ENCODE measurements at places on chromosomes 13 and 19.

DNA sequence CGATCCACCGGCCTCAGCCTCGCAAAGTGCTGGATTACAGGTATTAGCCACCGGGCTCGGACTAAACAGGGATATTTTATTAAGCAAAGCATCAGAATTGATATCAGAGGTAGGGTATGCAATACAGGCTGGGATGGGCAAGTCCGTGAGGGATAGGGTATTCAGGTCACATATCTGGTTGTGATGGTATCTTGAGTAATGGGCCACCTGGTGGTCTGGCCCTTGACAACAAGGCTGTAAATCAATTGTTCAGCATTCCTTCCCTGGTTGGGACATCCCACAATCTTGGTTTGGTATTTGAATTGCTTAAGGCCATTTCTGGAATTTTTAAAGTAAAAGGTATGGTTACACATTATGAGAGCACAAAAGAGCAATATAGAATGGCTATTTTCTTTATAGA, 1588.0 kb downstream of the SLITRK1 start:
- no peak for DNase-seq

- DNase-seq, result no peak
These were observed 3.4 kb upstream of the ASPDH start for GRCh38 chr19:50516964-50517703.

GRCh38 chr13:98685146-98685545, 67.3 kb downstream of the SLC15A1 start:
- no peak for DNase-seq

GRCh38 chr13:105463011-105463501, 1072.4 kb downstream of the EFNB2 start:
- no peak for DNase-seq

All from stimulated activated CD8-positive, alpha-beta memory T cell treated with anti-CD3 and anti-CD28 coated beads, Interleukin-15, amount 100 ng/mL, for 1 hour (primary cell).